ENCODE measurements at places on chromosomes 1 and 21.

- no peak for DNase-seq
These were observed 654.6 kb downstream of the ADGRL2 start for GRCh38 chr1:82455342-82455741.

DNA sequence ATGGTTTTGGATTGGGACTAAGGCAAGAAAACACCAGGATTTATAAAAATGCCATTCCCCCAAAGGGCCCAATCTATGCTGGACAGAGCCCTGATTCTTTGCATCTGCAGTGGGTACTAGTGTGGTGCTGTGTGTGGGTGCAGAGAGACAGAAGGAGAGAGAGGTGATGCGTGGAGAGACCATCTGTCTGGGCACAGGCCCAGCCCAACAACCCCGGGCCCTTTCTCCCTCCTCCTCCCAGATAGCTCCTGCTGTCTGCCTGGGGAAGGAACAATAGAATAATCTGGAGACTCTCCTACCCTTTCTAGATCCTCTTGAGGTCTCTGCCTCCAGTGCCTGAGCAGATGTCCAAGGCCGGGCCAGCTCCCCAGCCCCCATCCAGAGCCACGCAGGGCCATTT, 15.1 kb downstream of the KIAA1614 start:
- no peak for DNase-seq

GRCh38 chr1:25173809-25174340, 58.4 kb downstream of the SYF2 start:
- DNase-seq = no peak

DNA sequence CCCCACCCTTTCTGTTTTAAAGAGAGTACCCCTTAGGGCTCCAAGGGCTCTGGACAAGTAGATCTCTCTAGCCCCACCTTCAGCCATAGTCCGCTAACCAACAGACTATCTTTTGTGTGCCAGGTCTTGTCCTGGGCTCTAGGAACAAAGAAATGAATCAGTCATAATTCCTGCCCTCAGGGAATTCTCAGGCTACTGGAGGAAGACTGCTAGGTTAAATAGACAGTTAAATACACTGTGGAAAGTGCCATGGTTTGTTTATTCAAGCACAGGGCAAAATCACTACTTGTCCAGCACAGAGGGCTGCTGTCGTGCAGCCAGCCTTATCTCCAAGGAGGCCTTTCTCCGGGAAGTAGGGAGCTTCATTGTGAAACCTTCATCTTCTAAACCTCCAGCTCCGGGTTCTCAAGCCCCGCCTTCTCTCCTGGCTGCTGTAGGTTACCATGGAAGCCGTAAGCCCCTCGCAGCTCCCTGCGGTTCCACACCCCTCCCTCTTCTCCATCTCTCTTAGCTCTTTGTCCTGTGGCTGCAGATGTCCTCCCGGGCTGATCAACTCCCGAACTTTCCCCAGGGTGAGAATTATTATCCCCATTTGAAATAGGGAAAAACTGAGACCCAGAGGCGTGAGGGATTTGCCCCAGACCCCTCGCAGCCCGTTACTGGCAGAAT, 29.8 kb downstream of the SHISAL2A start:
- DNase-seq = no peak

GRCh38 chr1:185445594-185445993, 128.6 kb upstream of the IVNS1ABP start:
- no peak for DNase-seq

DNA sequence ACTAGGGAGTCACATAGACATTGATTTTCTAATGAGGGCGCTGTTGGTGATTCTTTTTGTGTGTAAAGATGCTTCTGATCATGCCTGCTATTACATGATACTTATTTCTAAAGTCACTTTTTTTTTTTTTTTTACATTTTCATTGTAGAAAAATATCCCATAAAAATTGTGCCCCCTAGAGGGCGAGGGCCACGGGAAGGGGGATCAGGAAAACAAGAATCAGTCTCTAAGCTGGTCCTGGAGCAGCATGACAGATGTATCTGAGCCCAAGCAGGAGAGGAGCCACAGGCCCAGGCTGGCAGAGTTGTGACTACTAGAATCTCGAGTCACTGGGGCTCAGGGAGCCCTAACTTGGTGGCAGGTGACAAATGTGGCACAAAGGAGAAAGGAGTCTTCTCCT, 28.1 kb downstream of the ZSCAN20 start:
- DNase-seq = no peak

DNA sequence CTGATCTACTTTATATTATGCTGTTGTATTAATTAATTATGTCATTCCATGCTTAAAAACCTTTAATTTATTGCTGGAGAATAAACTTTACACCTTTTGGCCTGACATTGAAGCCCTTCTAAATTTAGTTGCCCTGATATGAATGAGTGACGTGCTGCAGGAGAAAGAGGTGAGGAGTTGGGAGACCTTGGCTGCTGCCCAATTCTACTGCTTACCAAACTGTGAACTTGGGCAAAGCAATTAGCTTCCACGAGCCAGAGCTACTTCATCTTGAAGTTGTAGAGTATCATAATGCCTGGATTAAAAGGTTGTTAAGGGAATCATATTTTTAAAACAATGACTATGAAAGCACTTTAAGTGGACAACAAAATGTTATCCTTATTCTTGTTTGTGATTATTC, 126.8 kb upstream of the DEPDC1 start:
- no peak for DNase-seq

GRCh38 chr1:236143104-236143948, 987 bp downstream of the GPR137B start:
- peak; percentile 78 for DNase-seq

DNA sequence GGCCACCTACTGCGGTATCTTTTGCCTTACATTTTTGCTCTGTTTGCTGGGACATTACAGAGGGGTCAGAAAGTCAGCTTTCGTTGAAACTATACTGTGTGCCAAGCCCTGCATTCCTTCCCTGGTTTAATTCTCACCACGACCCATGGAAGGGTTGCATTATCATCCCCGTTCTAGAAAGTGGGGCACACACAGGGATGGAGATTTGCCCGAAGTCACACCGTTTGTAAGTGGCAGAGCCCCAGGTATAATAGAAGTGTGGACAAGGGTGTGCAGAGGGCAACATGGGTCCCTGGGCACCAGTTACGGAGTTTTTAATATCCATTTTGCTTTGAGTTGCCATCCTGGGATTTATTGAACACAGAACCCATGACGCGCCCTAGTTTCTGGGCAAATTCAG, 11.8 kb downstream of the DMRTB1 start:
- DNase-seq = no peak

DNA sequence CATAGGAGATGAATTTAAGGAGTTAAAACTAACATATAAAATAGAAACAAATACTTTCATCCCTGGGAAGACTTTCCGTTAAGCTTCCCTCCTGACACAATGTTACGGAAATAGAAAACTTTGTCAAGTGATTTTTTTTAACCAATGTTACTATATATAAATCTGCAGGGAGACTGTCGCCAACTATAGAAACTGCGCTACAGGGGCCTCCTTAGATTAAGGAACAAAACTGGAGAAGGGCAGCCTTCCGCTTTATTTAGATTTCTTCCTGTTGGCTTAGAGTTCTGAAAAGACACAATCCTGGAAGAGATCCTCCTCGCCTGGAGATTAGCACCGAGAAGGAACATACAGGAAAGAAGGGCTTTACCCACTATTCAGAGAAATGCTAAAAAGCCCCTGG, 1.5 kb downstream of the MGST3 start:
- DNase-seq = no peak

GRCh38 chr1:94929351-94930217, 2.7 kb upstream of the CNN3 start:
- no peak for DNase-seq

DNA sequence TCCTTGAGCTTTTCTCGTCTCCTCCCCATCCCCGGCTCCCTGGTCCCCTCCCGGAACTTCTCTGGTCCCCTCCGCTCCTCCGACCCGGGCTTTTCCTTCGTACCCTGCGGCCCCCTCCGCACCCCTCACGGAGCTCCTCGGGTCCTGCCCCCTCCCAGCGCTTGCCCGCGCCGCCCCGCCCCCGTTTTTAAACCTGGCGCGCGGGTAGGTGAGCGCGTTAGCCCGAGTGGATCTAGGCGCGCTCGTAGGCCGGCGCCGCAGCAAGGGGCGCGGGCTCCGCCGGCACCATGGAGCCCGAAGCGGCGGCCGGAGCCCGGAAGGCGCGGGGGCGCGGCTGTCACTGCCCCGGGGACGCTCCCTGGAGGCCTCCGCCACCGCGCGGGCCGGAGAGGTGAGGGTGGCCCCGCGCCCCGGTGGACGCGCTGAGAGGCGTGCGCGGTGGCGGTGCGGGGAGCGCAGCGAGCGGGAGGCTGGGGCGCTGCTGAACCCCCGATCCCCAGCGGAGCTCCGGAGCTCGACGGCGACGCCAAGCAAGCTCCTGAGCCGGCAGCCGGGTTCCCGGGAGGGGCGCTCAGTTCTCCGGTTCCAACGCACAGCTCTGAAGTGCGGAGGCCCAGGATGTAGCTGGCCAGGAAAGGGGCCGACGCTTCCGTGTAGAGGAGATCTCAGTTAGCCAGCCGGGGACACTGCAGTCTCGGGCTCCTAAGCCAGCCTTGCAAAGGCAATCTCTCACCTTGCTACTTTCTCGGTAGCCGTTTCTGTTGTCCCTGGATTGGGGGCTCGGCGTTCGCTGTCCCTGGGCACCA, at the start of gene RIPPLY3:
Gene RIPPLY3, plus strand, starts transcription at position 217 of the 806 bp plus-strand sequence. Its CDS starts 71 bp downstream, at position 288.
- DNase-seq = peak; percentile 60

GRCh38 chr1:16367968-16368890, 1.2 kb downstream of the SZRD1 start:
- no peak for DNase-seq
